Right lobe of liver (tissue), 6 donors: ENCODE measurements at places on chromosomes 3 and 15.

DNA sequence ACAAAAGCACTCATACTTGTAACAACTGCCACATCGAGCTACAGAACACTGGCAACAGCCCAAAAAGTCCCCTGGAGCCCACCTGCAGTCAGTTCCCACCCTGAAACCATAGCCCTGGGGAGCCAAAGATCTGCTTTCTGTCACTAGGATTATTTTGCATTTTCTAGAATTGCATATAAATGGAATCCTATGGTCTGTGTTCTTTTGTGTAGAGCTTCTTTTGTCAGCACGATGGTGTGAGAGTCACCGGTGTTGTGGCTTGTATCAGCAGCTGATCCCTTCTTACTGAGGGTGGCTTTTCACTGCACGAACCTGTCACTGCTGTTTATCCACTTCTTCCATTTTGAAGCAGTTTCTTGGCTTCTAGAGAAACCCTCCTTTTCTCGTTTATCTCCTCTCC, 60.1 kb upstream of the PRR23E start:
- DNase-seq, result no peak
- H3K4me3 ChIP-seq, result no peak overlapping the region
- no peaks in the 10 kb centered on the region for H3K4me1 ChIP-seq
- H3K27me3 ChIP-seq, result no peaks in the 10 kb centered on the region
- no peaks in the 10 kb centered on the region for H3K36me3 ChIP-seq

DNA sequence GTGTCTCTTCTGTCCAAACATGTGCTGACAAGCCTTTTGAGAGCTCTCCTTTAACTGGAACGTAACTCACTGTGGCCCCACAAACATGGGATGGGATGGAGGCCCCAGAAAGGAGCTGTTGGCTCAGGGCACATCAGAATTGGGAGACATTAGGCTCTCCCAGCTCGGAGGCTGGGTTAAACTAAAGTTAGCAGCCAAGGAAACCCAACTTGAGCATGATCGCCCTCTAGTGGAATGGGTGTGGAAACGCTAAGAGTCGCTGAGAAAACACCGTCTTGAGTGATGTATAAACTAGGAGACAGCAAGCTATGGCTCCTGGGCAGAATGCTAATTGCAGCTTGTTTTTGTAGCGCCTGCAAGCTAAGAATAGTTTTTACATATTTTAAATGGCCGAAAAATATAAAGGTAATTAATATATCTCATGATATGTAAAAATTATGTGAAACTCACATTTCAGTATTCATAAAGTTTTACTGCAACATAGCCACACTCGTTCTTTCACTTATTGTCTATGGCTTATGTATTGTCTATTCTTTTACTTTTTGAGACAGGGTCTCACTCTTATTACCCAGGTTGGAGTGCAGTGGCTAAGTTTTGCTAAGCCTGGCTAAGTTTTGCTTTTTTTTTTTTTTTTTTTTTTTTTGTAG, 138.8 kb upstream of the HACD2 start:
- H3K27me3 ChIP-seq, result no peaks in the 10 kb centered on the region
- no peak overlapping the region for H3K4me3 ChIP-seq
- no peaks in the 10 kb centered on the region for H3K4me1 ChIP-seq
- no peak overlapping the region for H3K27ac ChIP-seq

DNA sequence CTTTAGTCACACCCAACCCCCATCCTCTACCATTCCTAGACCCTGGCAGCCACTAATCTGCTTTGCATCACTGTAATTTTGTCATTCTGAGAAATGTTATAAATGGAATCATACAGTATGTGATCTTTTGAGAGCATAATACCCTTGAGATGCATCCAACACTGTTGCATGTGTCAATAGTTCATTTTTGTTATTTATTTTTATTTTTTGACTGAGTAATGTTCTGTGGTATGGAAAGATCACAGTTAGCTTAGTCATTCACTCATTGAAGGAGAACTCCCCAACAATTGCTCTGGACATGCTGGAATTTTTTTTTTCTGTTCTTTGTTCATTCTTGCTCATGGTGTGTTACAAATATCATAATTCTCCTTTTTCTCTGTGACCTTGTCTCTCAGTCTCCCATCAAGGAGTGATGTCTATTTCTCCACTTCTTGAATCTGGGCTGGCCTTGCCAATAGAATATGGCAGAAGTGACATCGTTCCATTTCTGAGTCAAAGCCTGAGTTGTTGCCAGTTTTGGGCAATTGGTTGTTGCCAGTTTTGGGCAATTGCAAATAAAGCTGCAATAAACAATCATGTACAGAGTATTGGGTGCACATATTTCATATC, 6.8 kb upstream of the ADPGK start:
- no peak overlapping the region for H3K4me3 ChIP-seq
- no peaks in the 10 kb centered on the region for H3K4me1 ChIP-seq

- no peak for DNase-seq
- no peak overlapping the region for H3K27ac ChIP-seq
- H3K36me3 ChIP-seq, result no peaks in the 10 kb centered on the region
Measured at GRCh38 chr3:129834580-129834979, 58.9 kb downstream of the TMCC1 start.

DNA sequence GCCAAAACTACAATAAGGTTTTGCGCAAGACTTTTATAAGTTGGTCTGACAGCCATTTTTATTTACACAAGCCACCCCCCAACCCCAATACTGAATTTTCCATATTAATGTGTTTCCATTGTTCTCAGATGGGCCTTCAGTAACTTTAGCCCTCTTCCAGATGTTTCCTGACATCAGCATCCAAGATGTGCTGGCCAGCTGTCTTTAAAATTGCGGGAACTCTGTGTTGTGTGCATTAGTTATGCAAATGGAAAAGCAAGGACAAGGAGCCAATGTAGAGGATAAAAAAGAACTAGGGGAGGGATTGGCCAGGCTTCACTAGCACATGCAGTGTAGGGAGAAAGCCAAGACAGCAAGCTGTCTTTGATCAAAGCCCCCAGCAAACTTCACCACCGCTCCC, 45.4 kb downstream of the COMMD2 start:
- no peak overlapping the region for H3K4me3 ChIP-seq
- H3K36me3 ChIP-seq, result no peaks in the 10 kb centered on the region
- H3K4me1 ChIP-seq, result no peaks in the 10 kb centered on the region

- no peaks in the 10 kb centered on the region for H3K36me3 ChIP-seq
- H3K27ac ChIP-seq, result no peak overlapping the region
- H3K4me1 ChIP-seq, result no peaks in the 10 kb centered on the region
- H3K27me3 ChIP-seq, result no peaks in the 10 kb centered on the region
- no peak for DNase-seq
Measured at GRCh38 chr3:141737093-141737492, 1.0 kb upstream of the RNF7 start.
